ENCODE measurements at places on chromosomes 2 and 18. TPM values are rescaled to one million over a fixed set of nuclear protein-coding genes. Genes with fewer than 3 reads are reported as not detected.

The SIGLEC15 gene
- not detected for total RNA-seq

The SRD5A2 gene
- total RNA-seq: 0.03 TPM

The ANO7 gene
- 5.1 TPM for total RNA-seq

The IL1A gene
- total RNA-seq: 0.73 TPM

The SLC9A4 gene
- not detected for total RNA-seq

The EFR3B gene
- total RNA-seq: 11.8 TPM

The ICOS gene
- not detected for total RNA-seq

The RUFY4 gene
- total RNA-seq: 0.04 TPM

The SEMA4C gene
- total RNA-seq: 69.7 TPM

The AQP12A gene
- not detected for total RNA-seq

The PRSS56 gene
- not detected for total RNA-seq

The PHLPP1 gene
- total RNA-seq: 72.5 TPM

The VSNL1 gene
- total RNA-seq: 102 TPM

The COPS9 gene
- 91.7 TPM for total RNA-seq

The L3MBTL4 gene
- total RNA-seq: 0.85 TPM

The ZC3H8 gene
- 13.3 TPM for total RNA-seq

The DYTN gene
- total RNA-seq: not detected

The CHRND gene
- not detected for total RNA-seq

The CPLX4 gene
- not detected for total RNA-seq

The CACNB4 gene
- total RNA-seq: 9.8 TPM

The SLC30A3 gene
- 8.3 TPM for total RNA-seq

The COL5A2 gene
- 20.2 TPM for total RNA-seq

The CYP27A1 gene
- total RNA-seq: 4.2 TPM

The GALNT13 gene
- 5.2 TPM for total RNA-seq

The PTPRN gene
- 18.8 TPM for total RNA-seq

The CLEC4F gene
- total RNA-seq: not detected

The COLEC12 gene
- 4.0 TPM for total RNA-seq

The GALNT14 gene
- 10.4 TPM for total RNA-seq

The UGT1A10 gene
- 0.23 TPM for total RNA-seq

The SAG gene
- total RNA-seq: not detected

Measured in GM23338 (cell line).